ENCODE measurements at places on chromosomes 4 and X. TPM values are rescaled to one million over a fixed set of nuclear protein-coding genes. Genes with fewer than 3 reads are reported as not detected.

DNA sequence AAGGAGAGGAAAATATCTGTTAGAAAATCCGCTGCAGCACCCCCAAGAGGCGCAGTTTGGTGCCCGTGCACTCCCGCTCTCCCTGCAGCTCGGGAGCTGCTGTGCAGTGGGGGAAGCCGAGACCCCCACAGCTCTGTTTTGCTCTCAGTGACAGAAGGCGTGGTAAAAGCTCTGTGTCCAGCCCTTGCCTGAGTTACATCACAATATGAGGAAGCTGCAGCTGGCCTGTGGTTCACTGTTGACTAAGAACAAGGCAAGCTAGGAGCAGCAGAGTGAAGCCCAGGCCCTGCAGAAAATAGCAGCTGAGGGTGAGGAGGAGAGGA lies 88.5 kb upstream of the ADRA2C start:
- H3K4me1 ChIP-seq: no peaks in the 10 kb centered on the region
- DNase-seq: peak; percentile 41
- no peak overlapping the region for H3K4me3 ChIP-seq
- no peak overlapping the region for H3K27ac ChIP-seq
- peaks cover 10% of the 10 kb centered on the region for H3K27me3 ChIP-seq
- H3K36me3 ChIP-seq: no peaks in the 10 kb centered on the region

DNA sequence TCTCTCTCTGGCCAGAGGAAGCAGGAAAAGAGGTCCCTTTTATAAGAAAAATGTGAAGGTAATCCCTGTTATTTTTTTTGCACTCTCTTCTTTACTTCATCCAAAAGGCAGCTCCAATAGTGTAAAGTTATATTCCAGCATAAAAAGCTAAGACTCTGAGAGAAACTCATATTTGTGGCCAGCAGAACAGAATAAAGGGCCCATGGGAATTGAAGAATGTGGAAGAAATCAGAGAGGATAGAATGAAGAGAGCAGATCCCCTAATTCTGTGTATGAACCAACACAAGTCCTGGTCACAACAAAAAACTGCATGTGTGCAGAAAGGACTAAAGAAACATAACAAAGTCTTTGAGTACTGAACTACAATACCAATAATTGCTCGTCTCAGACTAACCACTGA lies 22.3 kb downstream of the RPS6KA6 start:
- H3K4me1 ChIP-seq: no peaks in the 10 kb centered on the region
- H3K4me3 ChIP-seq: no peak overlapping the region
- no peak overlapping the region for H3K27ac ChIP-seq
- DNase-seq: no peak

DNA sequence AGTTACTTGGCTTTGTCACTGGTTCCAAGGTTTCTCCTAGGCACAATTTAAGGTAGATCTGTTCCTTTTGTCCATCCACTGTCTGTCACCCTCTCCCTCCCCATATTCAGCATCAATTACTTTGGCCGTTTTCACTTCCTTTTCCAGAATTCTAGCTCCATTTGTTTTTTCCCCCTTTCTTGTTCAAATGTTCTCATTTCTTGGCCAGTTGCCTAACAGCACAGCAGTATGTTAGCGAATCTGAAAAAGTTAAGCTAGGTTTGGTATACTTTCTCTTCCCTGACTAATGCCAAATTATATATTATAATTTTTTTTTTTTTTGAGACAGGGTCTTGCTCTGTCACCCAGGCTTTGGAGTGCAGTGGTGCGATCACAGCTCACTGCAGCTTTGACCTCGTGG lies 409.1 kb upstream of the TEX13C start:
- no peaks in the 10 kb centered on the region for H3K36me3 ChIP-seq
- no peak overlapping the region for H3K4me3 ChIP-seq
- H3K4me1 ChIP-seq: no peaks in the 10 kb centered on the region
- DNase-seq: no peak
- H3K27ac ChIP-seq: no peak overlapping the region

DNA sequence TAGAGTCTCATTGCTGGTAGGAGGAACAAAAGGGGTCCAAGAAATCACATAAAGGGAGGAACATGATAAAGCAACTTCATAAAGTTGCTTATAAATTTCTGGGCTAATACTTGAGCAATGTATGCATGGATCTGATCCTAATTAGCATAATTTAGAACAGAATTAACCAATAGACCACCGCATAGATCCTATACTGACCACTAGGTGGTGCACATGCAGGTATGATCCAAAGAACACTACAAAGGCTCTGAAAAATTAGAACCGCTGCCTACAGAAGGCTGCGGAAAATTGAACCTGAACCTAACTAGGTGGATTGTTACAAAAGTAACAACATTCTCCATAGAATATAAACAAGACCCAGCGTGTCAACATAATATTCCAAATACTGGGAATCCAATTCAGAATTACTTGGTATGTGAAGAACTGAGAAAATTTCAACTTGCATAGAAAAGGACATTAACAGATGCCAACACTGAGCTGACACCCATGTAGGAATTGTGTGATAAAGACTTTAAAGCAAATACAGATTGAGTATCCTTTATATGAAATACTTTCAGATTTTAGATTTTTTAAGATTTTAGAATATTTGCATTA lies 23.3 kb downstream of the BRCC3 start:
- H3K4me3 ChIP-seq: no peak overlapping the region
- H3K27ac ChIP-seq: no peak overlapping the region
- H3K4me1 ChIP-seq: no peaks in the 10 kb centered on the region
- H3K36me3 ChIP-seq: no peaks in the 10 kb centered on the region
- DNase-seq: no peak

- no peak overlapping the region for H3K27ac ChIP-seq
- H3K36me3 ChIP-seq: peaks cover 68% of the 10 kb centered on the region
- no peak for DNase-seq
- H3K4me1 ChIP-seq: peaks cover 17% of the 10 kb centered on the region
- H3K27me3 ChIP-seq: no peaks in the 10 kb centered on the region
- no peak overlapping the region for H3K4me3 ChIP-seq
Measured at GRCh38 chr4:15601862-15602261, 53.3 kb downstream of the FBXL5 start.

DNA sequence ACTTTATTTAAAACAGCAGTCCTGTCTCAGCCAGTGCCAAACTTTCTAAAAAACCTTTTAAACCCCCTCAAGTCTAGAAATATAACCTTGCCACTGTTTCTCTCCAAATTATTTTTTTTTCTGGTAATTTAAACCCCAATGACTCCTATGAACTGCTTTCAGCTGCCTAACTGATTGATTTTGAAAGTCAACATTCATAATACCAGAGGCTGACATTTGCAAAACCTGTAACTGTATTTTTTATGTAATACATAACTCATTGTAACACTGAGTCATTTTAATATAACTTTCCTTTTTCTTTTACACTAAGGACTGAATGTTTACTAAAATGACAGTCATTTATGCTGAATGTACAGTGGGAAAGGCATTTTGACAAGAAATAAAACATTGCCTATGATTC lies 19.1 kb upstream of the EGFL6 start:
- no peak overlapping the region for H3K4me3 ChIP-seq
- DNase-seq: no peak
- H3K36me3 ChIP-seq: no peaks in the 10 kb centered on the region
- no peak overlapping the region for H3K27ac ChIP-seq
- no peaks in the 10 kb centered on the region for H3K27me3 ChIP-seq

GRCh38 chrX:115968436-115969252 lies 201.9 kb upstream of the AGTR2 start:
- DNase-seq: peak; percentile 82
- peaks cover 4% of the 10 kb centered on the region for H3K27me3 ChIP-seq
- no peaks in the 10 kb centered on the region for H3K36me3 ChIP-seq
- H3K4me1 ChIP-seq: peaks cover 5% of the 10 kb centered on the region

CD38 gene
- 11.4 TPM for polyA plus RNA-seq

MMRN1 gene
- 3.6 TPM for polyA plus RNA-seq

SHISA3 gene
- polyA plus RNA-seq: not detected

PHEX gene
- 0.17 TPM for polyA plus RNA-seq

Data from sigmoid colon (tissue), 7 donors.